HCT116 (cell line): ENCODE measurements at places on chromosomes 12 and 14. TPM values are rescaled to one million over a fixed set of nuclear protein-coding genes. Genes with fewer than 3 reads are reported as not detected.

TNS2 gene
- 25.7 TPM for total RNA-seq

BIN2 gene
- total RNA-seq: 0.22 TPM

AQP6 gene
- total RNA-seq: not detected

DNA sequence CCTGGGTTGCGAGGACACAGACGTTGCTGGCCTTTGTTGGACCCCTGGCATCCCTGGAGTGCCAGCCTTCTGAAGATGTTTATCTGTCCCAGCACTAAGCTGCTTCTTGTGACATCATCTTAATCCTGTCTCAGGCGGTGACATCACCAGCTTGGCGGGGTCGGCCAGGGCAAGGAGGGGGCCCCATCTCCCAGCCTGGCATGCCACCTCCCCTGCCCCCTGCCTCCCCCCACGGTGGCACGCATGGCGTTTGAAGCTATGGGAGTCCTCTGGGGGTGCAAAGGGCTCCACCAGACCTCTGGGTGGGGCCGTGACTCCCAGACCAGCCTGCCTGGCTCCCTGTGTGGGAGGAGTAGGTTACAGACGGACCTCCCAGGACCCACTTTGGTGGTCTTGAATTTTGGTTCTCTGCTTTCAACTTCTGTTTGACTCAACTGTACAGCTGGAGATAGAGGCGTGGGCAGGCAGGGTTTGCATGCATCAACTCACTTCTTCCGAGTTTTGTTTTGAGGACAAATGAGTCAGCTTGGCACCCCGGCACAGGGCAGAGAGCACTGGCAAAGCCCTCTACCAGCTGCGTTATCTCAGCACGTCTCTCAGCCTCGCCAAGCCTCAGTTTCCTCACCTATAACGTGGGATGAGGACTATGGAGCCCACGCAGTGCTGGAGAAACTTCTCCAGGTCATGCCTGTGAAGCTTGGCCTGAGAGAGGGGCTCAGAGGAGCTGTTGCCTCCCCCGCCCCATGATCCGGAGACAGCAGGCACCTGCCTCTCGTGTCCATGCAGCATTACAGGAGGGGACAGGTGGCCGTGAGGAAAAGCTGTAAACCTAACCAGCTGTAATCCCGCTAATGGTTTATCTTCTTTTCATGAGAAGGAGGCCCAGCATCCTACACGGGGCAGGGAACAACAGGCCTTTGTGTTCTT is 38.8 kb upstream of the EML1 start:
- no peak for DNase-seq

- no peak for DNase-seq
Measured at GRCh38 chr12:106386813-106387535, 29.4 kb downstream of the POLR3B start.

DNA sequence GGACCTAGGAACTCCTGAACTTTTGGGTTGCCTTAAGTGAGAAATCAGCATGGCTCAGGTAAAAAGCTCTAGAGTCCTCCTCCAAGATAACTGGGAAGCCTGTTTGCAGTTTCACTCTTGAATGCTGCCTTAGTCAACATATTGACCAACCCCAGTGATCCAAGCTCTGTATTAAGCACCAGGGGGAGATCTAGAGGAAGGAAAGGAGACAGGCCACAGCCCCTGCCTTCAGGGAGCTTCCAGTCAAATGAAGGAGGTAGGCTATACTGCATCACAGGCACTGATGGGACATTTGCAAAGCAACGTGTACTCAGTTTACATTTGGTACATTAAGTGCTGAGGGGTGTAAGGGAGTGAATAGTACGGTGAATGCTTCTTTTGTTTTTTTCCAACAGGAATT is 1.2 kb upstream of the CSAD start:
- no peak for DNase-seq

DNA sequence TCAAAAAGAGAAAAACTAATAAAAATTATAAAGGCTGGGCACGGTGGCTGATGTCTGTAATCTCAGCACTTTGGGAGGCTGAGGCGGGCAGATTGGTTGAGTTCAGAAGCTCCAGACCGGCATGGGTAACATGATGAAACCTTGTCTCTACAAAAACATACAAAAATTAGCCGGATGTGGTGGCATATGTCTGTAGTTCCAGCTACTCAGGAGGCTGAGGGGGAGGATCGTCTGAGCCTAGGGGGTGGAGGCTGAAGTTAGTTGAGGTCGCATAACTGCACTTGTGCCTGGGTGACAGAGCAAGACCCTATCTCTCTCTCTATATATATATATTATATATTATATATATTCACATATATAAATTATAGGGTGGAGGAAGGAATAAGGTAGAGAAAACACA is 32.5 kb upstream of the ANO2 start:
- DNase-seq: no peak

- DNase-seq: no peak
Measured at GRCh38 chr12:67937822-67938221, 51.4 kb upstream of the IFNG-AS1 start.

GRCh38 chr12:72273499-72273837 is 1.3 kb downstream of the TRHDE start:
- no peak for DNase-seq

GRCh38 chr12:58877243-58877743 is 43.0 kb downstream of the LRIG3 start:
- DNase-seq: no peak

DNA sequence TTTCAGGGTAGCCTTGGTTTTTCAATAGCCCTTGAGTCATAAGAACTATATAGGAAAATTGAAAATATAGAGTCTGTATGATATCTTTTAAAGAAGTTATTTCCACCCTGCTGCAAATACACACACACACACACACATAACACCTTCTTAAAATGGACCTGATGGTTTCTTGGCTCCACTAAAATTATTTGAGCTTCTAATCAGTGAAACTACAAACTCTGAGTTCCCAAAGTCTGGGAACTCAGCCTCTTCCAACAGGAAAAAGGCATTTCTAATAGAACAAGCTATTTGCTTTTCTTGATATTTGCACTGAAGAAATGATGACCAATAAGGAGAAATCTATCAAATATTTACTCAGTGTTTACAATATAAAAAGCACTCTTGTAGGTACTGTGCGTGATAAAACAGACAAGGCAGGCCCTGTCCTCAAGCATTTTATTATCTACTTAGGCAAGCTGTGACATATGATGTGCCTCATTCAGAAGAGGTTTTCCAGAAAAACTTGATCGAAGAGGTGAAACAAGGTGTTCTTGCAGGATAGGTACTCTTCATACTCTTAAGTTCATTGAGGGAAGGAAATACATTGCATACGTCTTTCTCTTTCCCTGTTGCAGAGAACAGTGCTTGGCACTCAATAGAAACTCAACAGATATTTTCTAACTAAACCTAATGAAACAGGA is 88.6 kb downstream of the MGST1 start:
- DNase-seq: no peak

DNA sequence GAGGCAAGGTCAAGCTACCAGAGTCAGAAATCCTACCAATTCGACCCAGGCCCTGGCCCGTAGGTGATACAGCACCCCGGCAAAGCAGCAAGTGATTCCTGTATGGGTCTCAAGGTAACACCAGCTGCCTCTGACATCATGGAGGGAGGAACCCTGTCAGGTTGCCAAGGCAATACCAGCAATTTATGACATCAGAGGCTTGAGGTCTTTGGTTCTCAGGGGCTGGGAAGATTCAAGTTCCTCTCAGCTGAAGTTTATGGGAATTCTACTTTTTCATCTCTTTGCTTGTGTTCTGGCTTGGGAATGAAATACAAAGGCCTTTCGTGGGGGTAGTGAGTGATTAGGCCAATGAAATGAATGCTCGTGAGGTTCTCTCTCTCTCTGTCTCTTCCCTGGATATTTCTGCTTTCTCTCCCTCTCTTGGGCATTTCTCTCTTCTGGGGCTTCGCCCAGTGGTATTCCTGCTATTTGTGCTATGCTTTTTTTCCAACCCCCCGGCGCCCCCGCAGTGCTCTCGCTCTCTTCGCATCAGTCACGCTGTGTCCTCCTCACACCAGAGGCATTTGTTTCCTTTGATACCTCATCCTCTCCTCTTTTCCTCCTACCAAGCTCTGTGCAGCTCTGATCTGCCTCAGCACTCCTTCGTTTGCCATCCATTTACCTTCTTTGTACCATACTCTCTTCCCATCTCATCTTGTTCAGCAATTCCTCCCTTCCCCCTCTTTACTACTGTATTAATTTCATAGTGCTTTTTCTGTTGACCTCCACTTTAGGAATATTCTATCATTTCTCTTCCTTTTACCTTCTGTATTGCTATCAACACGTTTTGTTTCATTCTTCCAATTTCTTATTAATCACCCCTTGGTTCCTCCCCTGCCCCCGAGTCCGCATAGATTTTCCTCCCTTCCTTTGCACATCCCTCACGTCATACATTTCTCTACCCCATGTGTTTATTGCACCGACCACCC is 2.9 kb downstream of the ZFHX2 start:
- no peak for DNase-seq

DNA sequence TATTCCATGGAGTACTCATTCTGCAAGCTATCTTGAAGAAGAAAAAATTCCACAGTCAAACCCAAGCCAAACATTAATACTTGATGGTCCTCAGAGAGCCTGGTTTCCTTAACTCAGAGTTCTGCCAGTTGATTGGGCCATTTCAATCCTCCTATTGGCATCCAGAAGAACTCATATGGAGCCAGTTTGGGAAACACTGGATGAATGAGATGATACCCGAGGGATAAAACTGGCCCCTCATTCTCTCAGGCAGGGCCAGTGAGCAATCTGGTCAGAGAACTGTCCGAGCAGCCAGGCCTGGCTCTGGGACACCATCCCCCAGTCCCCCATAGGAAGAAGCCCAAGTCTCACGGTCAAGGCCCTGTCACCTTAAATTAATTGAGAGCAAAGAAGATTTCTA is 48.8 kb downstream of the NUAK1 start:
- no peak for DNase-seq

DNA sequence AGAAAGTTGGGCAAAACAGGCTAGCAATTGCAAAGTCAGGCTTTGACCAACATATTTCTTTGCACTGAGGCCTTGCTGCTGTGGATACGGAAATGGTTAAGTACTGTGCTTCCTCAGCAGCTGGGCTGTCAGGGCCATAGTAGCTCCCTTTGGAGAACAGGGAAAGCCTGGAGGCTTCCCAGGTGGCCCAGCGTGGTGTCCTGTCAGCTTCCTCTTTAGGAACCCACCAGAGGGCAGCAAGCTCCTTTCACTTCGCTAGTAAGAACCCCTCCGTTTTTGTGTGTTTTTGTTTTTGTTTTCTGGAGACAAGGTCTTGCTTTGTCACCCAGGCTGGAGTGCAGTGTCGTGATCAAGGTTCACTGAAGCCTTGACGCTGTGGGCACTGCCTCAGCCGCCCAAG is 1.7 kb upstream of the CFAP251 start:
- no peak for DNase-seq

DNA sequence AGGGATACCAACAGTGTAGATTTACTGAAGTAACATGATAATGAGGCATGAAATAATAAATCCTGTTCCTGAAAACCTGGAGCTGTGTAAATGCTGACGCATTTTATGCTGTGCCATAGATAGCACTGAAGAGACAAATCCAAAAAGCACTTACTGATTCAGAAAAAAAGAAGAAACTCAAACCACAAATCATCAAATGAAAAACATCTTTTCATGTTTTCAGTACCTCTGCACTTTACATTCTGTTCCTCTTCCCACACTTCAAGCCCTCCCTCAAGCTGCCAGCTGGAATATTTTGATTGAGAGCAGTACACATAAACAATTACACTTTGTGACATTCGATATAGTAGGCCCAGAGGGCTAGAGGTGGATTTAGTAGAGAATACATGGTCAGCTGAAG is 362.3 kb downstream of the NAV3 start:
- DNase-seq: no peak
